ENCODE measurements at places on chromosomes 2 and 18.

GRCh38 chr2:217282531-217282930 is 422.7 kb upstream of the TNP1 start:
- ATAC-seq: no peak

DNA sequence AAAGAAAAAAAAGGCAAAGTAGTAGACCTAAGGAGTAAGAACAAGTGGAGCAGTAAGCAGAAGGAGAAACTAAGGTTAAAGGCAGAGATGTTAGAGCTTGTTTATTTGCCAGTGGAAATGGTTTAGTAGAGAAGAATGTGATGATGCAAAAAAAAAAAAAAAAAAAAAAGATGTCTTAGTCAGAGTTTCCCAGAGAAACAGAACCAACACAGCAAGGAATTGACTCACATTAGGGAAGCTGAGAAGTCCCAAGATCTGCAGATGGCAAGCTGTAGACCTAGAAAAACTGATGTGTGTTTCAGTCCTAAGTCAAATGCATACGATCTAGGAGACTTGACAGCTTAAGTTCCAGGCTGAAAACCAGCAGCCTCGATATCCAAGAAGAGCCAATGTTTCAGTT is 1548.8 kb upstream of the LRRTM1 start:
- no peak for ATAC-seq

- no peak for ATAC-seq
Observed at GRCh38 chr2:65350651-65351056, 81.7 kb downstream of the SPRED2 start.

GRCh38 chr2:74835831-74836674 is 2.1 kb downstream of the HK2 start:
- ATAC-seq: peak; percentile 13

DNA sequence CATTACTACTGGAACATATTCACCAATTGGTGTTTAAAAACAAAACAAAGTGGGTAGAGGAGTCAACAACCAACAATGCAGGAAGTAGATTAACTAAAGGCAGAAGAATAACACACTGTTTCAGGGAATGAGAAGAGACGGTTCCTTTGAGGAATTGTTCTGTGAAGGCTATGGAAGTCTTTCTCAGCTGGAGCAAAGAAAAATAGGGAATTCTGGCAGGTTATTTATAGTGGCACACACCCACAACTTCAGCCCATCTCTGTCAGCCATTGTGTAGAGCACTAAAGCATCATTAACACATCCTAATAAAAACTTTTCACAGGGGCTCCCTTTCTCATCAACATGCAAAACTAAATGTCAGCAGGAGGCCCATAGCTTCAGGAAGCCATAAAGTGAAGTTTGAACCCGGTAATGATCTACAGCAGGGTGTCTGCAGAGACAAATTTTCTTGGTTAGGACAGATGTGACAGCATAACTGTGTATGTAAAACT is 113.6 kb downstream of the CDH2 start:
- no peak for ATAC-seq

DNA sequence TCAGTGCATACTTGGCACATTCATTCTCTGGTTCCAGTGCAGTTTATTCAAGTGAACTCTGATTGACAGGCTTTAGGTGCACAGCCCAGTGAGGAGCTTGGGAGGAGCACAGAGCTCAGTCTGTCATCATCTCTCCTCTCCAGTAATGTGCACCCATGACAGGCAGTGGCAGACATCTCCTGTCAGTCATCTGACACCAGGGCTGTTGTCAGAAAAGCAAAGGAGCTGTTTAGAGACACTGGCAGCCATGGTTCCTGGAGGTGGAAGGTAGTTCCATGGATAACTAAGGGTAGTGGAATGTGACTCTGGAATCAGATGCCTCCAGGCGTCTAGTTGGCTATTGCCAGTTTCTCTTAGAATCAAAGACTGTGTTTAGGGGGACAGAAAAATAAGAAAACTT is 308.8 kb downstream of the DCDC2C start:
- no peak for ATAC-seq

GRCh38 chr2:170404846-170405245 is 226.9 kb downstream of the MYO3B start:
- ATAC-seq: peak; percentile 57

- no peak for ATAC-seq
Observed at GRCh38 chr18:79682894-79683625, 3.5 kb downstream of the CTDP1 start.

Measured in stimulated activated memory B cell treated with anti-CD40 and anti-IgM and Interleukin-4, amounts not matched to agents 10 μg/mL and 1 μg/mL and 100 μg/mL, for 72 hours (primary cell).